Activated naive CD4-positive, alpha-beta T cell treated with anti-CD3 and anti-CD28 coated beads for 36 hours (primary cell): ENCODE measurements at places on chromosomes 3 and 15.

GRCh38 chr3:45997942-45998341, 2.3 kb upstream of the FYCO1 start:
- DNase-seq = no peak

GRCh38 chr15:85005746-85006145, 24.1 kb downstream of the PDE8A start:
- no peak for DNase-seq

- peak; percentile 68 for DNase-seq
Measured at GRCh38 chr3:4831580-4831950, 147.7 kb upstream of the BHLHE40 start.

DNA sequence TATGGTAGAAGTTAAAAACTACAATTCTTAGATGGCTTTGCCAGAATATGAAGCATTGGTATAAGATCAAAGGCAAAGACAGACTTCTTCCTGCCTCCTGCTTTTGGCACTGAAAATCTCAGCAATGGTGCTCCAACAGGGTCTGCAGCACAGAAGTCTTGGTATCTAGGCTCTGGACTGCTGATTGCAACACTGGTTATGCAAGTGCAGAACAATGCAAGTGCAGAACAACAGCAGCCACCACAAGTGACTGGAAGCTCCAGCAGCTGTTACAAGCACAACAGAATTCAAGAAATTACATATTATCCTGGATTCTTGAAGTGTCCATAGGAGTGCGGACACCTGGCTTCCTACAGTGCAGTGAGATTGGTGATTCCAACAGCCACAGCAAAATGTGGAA, 33.7 kb downstream of the ZBTB20 start:
- no peak for DNase-seq

DNA sequence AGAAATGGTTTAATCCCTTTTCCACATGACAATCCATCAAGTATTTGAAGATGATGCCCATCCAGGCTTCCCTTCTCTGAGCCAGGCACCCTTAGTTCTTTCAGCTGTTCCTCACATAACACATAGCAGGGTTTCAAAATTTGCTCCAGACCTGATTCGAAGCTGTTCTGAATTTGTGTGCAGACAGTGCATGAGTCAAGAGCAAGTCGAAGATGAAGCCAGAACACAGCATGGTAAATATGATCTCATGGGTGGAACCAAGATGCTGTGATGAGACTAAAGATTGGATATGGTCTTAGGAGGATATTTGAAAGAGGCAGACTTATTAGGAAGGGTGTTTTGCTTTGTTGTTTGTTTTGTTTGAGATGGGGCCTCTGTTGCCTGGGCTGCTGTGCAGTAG, 32.6 kb upstream of the PDE8A start:
- DNase-seq = no peak

DNA sequence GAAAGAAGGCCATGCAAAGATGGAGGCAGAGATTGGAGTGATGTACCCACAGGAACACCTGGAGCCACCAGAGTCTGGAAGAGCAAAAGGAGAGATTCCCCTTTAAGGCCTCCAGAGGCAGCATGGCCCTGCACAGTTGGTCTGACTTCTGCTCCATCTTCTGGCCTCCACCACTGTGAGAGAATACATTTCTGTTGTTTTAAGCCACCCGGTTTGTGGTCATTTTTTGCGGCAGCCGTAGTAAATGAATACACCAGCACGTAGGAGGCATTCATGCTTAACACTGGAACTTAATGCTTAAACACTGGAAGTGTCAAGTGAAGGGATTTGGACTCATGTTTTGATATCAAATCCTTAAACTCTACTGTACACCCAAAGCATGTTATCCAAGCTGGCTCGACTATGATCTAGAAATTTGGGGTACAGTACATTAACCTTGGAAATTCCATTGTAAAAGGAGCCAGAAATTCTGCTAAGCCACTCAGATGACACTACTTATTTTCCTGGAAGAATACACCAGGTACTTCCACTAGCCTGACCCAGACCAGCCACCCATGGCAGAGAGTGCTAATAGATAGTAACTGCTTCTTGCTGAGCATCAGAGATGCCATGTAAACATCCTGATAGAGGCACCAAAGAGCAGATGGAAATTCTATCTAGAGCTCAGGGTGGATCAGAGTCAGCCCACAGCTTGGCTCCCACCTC, 190.9 kb downstream of the ADAMTS9 start:
- DNase-seq = no peak

DNA sequence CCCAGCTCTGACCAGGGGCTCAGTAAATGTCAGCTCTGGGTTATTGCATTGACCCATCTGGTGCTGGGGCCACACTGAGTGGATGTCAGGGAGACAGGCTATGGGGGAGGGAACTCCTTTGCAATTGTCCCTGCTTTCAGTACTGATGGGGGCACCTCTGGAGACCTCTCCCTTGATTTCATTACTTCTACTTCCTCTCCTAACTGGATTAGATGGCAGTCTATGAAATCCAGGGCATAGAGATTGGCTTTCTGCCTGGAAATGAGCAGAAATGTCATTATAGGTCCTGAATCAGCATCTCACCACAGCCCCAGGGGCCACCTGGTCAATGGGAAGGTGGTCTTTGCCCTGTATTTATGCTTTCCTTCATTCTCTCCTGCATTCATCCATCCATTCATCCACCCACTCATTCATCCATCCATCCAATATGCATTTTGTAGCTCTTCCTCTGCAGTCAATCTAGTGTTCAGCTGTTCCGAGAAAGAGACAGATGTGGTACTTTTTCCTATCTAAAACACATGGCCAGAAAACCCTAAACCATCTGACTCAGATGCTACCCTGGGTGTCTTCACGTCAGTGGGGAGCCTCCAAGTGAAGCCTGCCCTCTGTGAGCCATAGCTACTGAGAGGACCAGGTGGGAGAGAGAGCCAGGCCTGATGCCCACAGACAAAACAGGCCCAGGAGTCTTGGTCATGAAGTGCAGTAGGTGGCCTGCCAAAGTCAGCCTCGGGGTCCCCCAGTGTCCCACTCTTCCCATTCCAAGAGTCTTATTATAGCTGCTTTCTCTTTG, 57.1 kb downstream of the CCDC33 start:
- DNase-seq = no peak

GRCh38 chr3:116841003-116841735, 131.6 kb downstream of the TUSC7 start:
- no peak for DNase-seq

DNA sequence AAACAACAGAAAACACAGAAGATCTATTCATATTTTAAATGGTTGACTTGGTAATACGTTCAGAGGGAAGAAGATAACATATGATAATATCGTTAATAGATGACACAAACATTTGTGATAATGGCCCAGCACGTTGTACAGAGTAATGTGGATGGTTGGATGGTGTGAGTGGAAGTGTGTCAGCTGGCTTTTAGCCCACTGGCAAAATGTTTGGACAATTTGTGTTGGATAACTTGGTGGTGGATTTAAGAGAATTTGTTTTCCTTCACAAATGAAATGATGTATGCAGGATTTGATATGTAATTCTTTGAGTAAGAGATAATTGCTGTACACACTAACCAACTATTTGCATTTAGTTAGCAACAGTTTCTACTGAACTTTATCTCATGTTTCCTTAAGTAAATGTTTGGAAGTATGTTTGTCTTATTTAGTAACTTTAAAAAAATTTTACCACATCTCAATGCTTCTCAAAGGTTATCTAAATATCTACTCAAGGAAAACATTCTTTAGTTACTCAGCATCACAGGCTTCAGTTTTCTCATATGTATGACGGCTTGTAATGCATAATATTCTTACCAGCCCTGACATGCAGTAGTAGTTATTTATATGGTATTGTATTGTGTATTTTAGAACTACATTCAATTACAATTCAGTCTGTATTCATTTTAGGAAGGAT, 328.5 kb upstream of the GOLIM4 start:
- no peak for DNase-seq

GRCh38 chr15:93848490-93848889, 382.9 kb upstream of the MCTP2 start:
- no peak for DNase-seq

DNA sequence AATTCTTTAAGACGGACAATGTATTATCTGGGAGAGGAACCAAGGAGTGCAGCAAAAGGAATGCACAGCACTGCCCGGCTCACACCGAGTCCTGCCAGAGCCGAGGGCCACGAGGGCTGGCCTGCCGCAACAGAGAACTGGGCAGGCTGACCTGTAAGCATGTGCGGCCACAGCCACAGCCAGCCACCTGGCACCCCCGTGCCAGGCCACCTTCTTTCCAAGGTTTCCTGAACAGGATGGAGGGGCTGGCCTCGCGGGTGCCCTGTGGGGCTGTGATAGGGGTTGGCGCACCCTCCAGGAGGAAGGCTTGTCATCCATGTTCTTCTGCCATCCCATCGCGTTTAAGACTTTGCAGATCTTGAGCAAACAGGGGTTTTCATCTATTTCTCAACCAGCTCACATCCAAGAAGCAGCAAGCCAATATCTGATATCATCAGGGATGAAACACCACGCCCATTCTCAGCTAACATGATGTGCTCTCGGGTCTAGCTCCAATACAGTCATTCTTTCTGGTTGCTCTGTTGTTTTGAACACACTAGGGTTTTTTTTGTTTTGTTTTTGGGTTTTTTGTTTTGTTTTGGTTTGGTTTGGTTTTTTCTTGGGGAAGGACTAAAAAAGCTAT, 10.2 kb downstream of the CA12 start:
- peak; percentile 17 for DNase-seq

DNA sequence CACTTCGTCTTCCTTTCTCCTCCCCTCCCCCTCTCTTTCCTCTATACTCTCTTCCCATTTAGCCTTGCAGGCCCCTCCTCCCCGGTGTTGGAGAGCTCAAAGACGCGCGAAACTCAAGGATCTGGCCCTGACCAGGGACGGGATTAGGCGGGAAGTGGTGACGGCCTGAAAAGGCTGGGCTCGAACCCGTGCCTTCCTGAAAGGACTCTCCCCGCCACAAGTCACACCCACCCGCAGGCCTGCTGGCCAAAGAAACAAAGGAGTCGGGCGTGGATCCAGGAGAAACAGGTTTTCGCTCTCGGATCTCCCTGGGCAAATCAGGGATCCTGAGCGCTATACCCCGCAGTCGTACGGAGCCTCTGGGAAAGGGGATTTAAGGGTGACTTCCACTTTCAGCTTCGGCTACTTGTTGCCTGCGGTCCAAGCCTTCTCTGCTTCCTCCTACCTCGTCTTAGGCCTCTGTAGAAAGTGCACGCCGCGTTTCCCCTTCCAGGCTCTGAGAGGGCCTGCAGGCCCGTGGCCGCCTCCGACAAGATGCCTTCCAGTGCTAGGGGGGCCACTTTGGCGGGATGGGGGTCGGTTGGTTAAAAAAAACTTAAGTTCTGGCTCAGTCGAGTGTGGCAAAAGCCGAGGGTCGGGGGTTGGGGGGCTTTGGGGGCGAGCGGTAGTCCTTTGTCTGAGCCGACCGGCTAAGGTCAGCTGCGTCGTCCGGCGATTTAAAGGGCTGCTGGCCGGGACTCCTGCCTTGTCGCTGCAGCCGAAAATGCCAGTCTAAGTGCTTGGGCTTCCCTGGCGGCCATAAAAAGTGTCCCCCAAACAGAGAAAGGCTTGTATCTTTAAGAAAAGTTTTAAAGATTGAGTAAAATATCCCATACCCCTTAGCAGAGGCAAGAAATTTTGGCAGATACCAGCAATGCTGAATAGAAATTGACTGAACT, 8.2 kb downstream of the ZIC4 start:
- DNase-seq = no peak

DNA sequence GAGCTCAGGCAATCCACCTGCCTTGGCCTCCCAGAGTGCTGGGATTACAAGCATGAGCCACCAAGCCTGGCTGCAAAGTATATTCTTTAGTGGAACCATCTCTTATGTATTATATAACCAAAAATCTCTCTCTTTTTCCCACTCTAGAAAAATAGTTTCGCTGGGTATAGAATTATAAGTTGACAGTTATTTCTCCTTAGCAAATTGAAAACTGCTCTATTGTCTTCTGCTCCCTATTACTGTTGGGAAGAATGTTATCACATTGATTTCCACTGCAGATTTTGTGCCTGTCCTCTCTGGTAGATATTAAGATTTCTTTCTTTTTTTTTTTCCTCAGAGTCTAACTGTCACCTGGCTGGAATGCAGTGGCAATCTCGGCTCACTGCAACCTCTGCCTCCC, 10.2 kb upstream of the DHX30 start:
- DNase-seq = no peak

- DNase-seq = no peak
Measured at GRCh38 chr3:97816811-97817210, 5.0 kb upstream of the CRYBG3 start.

DNA sequence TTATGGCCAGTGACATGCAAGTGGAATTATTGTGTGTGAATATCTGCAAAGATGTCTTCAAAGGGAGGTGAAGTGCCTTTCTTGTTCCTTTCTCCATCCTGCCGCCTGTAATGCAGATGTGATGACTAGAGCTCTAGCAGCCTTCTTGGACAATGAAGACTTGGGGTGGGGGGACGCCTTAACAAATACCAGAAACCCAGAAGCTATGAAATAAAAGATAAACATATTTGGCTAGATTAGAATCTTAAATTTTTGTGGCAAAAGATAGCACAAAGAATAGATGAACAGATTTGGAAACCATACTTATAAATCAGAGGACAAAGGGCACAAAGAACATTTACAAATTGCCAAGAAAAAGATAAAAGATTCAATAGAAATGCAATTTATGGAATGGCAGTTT, 56.1 kb downstream of the AMOTL2 start:
- no peak for DNase-seq

- no peak for DNase-seq
Measured at GRCh38 chr3:35970793-35971192, 331.5 kb downstream of the ARPP21 start.

GRCh38 chr3:139538733-139539132, 809 bp downstream of the RBP1 start:
- DNase-seq = no peak

DNA sequence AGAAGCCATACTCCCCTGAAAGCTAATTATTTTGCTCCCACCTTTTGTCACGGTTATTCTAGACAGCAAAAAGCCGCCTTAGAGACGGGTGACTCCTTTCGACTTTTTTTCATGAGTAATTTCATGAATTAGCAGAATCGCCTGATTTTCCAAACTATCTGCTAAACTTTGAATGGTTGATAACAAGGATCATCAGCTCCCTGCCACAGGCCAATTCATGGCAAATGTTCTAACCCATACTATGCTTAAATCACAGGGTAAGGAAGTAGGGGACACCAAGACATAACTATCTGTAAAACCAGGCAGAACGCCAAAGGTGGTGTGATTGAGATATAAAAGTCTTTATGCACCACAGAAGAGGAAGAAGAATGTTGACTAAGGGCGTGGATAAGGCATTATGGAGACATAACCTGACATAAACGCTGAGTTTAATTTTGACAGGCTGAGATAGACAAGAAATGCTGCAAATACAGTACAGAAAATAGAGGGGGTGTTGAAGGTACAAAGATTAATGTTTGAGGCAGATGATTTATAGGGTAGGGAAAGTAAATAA, 891 bp upstream of the DMXL2 start:
- DNase-seq = no peak

DNA sequence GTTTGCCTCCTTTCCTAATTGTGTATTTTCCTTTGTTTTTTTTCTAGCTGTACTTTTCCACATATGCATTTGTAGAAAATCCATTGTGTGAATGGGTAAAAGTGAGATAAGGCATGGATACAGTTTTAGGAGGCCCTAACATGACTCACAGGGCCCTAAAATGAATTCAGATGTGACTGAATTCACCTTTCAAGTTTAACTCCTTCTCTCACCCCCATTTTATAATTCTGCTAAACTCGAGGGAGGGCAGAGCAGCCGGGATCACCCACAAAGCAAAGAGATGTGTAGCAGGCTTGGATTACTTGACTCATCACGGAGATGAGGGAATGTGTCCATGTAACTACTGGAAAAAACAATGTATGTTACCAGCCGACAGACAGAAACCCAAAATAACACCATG, 59.9 kb downstream of the FOXP1 start:
- DNase-seq = no peak
